ENCODE measurements at places on chromosomes 5 and 9. TPM values are rescaled to one million over a fixed set of nuclear protein-coding genes. Genes with fewer than 3 reads are reported as not detected.

Gene ENHO
- total RNA-seq = 1.2 TPM

Gene GRM6
- total RNA-seq = not detected

Gene BHMT
- total RNA-seq = not detected

Gene GDA
- 1.0 TPM for total RNA-seq

Gene SWI5
- total RNA-seq = 42.1 TPM

Gene CDKN2B
- total RNA-seq = not detected

Gene BOD1
- 66.0 TPM for total RNA-seq

Gene AQP7
- 0.27 TPM for total RNA-seq

Gene CDH9
- not detected for total RNA-seq

Gene SHOC1
- total RNA-seq = not detected

Gene OGN
- total RNA-seq = not detected

Gene GRXCR2
- total RNA-seq = not detected

Gene SLCO4C1
- total RNA-seq = not detected

Gene SRP19
- total RNA-seq = 107 TPM

Gene AQP3
- 15.2 TPM for total RNA-seq

Gene PCDHA1
- total RNA-seq = 0.14 TPM

Gene CENPK
- 28.5 TPM for total RNA-seq

Gene DMRT3
- not detected for total RNA-seq

Gene OSMR
- 72.5 TPM for total RNA-seq

Gene ZNF474
- 0.19 TPM for total RNA-seq

Gene NMUR2
- total RNA-seq = 0.09 TPM

Gene GADD45G
- 0.51 TPM for total RNA-seq

Gene LCN9
- total RNA-seq = not detected

Gene FOXD4
- total RNA-seq = 0.33 TPM

Gene PCDHGA1
- total RNA-seq = 0.26 TPM

Gene MYMK
- not detected for total RNA-seq

Gene PCDHB12
- not detected for total RNA-seq

Gene IFNE
- 1.8 TPM for total RNA-seq

Gene SPINK6
- total RNA-seq = 0.45 TPM

Gene CCDC180
- total RNA-seq = 0.36 TPM

Gene NPDC1
- 80.5 TPM for total RNA-seq

Gene OTP
- total RNA-seq = 0.05 TPM

Gene C6
- not detected for total RNA-seq

Gene SPINK5
- total RNA-seq = not detected

Gene C1QTNF2
- total RNA-seq = 0.08 TPM

Gene CPLANE1
- total RNA-seq = 3.6 TPM

Gene SLC22A5
- 47.5 TPM for total RNA-seq

Gene F2R
- total RNA-seq = 53.5 TPM

Gene LHX3
- total RNA-seq = 0.08 TPM
